ENCODE measurements at places on chromosomes 4 and X.

DNA sequence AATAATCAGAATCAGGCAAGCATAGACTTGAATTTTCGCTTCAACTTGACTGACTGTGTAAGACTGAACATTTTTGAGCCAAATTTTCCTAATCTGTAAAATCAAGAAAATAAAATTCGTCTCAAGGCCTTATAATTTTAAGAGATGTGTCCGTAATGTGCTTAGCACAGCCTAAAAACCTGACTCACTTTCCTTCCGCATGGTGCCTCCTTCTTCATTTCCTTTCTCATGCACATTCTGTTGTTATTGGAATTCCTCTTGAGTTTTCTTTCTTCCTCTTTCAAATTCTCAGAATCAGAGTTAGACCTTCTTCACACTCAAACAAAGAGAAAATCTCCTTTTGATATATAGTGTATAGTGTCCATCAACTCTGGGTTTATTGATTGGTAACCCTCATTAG is 208.9 kb upstream of the SLIT2 start:
- DNase-seq = no peak

DNA sequence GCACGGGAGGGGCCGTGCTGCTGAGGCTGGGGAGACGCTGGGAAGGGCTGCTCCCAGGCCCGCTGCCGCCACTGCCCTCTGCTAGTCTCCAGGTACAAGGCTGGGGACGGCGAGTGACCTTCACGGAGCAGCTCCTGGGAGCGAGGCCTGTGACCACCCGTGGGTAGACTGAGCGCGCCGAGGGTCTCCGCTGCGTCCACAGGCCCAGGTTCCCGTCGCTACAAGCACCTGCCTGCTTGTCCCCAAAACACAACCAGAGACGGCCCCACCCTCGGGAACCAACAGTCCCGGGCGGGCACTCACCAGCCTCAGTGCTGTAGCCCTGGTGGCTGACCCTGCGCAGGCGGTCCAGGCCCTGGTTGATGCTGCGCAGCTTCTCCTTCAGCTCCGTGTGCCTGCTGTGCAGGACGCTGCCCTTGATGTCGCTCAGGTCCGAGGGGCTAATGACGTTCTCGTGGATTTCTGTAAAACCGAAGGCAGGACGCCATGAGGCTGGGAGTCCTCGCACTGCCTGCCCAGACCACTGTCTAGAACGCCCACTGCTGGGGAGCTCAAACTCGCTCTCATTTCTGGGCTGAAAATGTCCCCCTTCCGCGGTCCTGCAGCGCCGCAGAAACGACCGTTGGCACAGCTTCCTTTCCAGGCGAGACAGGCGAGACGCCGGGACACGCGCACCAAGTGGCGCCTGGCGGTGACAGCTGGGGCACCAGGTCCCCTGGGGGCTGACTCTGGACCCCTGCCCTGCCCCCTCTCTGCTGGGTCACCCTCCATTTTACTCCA is 14.3 kb downstream of the LRPAP1 start:
- DNase-seq = no peak

GRCh38 chr4:57877047-57877458 is 766.9 kb upstream of the IGFBP7 start:
- no peak for DNase-seq

DNA sequence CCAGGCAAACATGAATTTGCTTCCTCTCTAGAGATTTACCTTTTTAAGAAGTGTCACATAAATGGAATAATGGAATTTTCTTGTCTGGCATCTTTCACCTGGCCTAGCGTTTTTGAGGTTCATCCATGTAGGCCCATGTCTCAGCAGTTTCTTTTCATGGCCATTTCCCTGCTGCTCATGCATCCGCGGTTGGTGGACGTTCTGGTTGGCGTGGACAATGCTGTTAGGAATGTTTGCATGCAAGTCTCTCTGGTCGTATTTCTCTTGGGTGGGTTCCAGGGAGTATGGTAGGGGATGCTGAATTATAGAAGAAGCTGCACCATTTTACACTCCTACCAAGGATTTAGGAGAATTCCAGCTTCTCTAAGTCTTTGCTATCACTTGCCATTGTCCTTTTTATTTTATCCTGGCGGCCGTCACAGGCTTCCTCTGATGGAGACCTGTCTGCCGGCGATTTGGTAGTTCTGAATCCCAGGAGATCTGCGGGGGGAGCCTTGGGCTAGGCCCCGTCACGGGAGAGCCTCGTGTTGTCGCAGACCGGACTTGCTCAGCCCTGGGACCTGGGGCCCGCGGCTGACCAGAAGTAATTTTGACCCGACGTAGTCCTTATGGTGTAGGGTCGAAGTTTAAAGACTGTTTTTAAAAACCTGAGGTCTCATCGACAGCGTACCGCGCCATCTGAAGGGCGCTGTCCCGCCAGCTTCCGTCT is 56.9 kb upstream of the TADA2B start:
- DNase-seq = no peak

DNA sequence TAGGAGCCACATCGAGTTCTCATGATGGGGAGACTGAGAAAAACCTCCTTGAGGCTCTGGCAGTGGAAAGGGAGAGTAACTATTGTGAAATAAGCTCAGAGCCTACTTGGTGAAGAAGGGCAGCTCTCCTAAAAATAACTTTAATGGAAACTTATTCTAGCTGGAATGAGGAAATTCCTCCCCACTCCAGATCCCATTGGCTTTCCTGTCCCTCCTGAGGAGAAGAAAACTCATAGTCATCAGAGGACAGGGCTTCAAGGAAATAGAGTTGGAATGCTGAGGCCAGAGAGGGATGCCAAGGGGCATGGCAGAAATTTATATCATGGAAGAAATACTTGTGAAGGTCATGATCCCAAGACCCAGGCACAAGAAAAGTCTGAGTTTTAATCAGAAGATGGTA is 70.7 kb upstream of the TAPT1 start:
- no peak for DNase-seq

GRCh38 chr4:149176039-149176438 is 639.6 kb downstream of the IQCM start:
- DNase-seq = no peak

- DNase-seq = no peak
Observed at GRCh38 chr4:52750213-52750612, 1.0 kb downstream of the ERVMER34-1 start.

- DNase-seq = no peak
Observed at GRCh38 chr4:128311659-128312403, 24.2 kb upstream of the PGRMC2 start.

DNA sequence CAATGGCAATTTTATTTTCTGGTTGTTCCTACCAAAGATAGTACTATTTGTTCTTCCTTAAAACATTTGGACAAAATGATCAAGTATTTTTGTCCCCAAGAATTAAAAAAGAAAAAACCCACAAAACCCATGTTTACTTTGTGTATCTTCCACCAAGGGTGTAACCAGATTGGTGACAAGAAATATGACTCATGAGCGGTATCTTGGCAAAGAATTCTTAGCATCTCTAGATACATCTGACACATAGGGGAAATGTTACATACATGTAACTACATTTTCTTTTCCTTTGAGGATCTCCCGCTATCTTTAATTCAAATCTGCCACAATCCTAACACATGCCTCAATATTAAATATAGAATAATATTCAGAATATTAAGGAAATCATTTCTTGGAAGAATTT is 78.7 kb downstream of the WDFY3 start:
- no peak for DNase-seq

DNA sequence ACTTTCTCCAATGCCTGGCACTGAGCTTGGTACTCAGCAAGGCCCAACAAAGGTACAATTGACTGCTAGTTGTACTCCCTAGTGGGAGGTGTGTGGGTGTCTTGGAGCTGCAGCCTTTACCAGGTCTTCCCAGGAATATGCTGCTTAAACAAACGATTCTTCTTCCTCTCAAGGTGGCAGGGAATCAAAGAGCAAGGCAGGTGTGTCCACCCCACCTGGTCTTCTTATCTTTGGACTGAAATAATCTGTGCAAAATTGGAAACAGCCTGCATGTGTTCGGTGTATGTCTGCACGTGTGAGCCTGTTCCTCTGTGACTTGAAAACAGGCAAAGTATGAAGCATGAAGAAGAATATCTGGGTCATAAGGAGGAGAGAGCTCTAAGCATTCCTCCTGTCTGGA is 235.3 kb downstream of the PTTG2 start:
- no peak for DNase-seq

GRCh38 chr4:153233761-153234371 is 29.6 kb downstream of the TRIM2 start:
- no peak for DNase-seq

DNA sequence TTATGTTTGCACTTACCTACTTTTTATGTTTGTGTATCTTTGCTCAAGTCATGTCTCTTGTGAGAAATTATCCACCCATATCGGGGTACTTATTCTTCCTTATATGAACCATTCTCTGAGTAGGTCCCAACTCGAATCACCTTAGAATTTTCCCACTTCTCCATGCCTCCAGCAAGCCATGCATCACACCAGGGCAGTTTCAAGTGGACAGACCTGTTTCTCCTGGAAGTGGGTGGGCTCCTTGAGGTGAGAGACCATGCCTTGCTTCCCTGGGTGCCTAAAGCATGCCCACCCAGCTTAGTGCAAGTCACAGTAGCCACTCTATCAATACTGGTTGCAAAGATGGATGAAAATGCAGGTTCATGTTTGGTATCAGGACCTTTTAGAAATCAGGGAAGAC is 187.2 kb downstream of the KIT start:
- no peak for DNase-seq

- no peak for DNase-seq
Observed at GRCh38 chrX:53288189-53288588, 6.8 kb upstream of the IQSEC2 start.

DNA sequence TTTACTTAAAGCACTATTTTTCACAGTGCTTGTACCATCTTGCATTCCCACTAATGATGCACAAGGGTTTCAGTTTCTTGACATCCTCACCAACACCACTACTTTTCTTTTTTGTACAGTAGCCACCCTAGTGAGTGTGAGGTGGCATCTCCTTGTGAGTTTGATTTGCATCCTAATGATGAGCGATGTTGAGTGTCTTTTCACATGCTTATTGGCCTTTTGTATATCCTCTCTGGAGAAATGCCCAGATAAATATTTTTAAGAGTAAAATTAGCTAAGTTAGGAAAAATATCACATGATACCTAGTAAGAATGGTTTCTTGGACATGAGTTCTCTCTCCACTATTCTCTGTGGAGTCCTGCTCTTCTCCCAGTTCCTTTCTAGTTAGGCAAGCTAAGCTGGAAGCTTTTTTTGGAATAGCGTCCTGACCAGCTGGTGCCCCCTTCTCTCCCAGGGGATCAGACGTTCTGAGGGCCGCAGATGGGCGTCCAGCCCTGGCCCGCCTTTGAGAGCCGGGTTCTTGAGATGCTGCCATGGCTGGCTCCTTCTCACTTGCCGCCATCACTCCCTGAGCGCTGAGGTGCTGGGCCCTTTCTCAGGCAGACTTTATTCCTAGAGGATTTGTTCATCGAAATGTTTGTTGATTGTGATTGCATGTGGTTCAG is 132.1 kb downstream of the ARHGAP10 start:
- no peak for DNase-seq

- DNase-seq = no peak
Observed at GRCh38 chr4:165031436-165032211, at the start of gene TRIM60. TRIM60 (plus strand) TSS chr4:165031999; CDS start chr4:165040073, 8,074 bp downstream.

GRCh38 chr4:124035364-124036041 is 638.9 kb downstream of the SPRY1 start:
- no peak for DNase-seq

DNA sequence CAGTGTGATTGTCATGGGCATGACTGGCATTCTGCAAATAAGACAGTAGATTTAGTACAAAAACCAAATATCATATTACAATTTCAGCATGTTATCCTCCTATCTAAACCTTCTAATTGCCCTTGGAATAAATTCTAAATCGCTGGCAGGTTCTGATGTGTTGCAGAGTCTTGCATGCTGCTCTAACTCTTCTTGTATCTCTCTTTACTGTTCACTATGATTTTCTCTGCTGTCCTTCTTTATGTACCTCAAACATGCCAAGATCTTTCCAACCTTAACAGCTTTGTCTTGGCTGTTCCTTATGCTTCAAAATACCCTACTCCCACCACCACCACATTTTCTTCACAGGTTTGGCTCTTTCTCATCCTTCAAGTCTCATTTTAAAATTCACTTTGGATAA is 43.0 kb upstream of the KCNIP4 start:
- DNase-seq = no peak

- no peak for DNase-seq
Observed at GRCh38 chr4:38204339-38205035, 244.3 kb downstream of the PTTG2 start.

GRCh38 chr4:110503270-110504083 is 27.5 kb downstream of the ENPEP start:
- DNase-seq = no peak

- DNase-seq = no peak
Observed at GRCh38 chr4:42281324-42282020, 115.8 kb upstream of the SHISA3 start.

- DNase-seq = no peak
Observed at GRCh38 chr4:13541720-13542576, 2.4 kb downstream of the NKX3-2 start.

DNA sequence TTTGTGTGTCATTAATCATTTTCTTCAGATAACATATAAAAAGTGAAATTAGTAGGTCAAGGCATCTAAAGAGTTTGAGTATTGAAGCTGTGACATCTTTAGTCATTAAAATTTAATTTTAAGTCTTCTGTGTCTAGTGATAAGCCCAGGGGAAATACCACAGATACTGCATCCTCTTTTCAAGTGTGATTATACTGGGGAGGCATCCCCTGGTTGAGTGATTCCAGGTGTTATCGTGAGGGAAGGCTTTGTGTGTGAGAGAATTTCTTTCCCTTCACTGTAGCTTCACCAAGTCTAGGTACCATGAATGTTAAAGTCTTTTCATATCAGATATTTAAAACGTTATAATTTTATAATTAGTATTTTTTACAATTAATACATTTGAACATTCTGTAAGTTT is 193.4 kb downstream of the FRAS1 start:
- no peak for DNase-seq

- DNase-seq = no peak
Observed at GRCh38 chr4:139576219-139576618, 20.2 kb upstream of the SETD7 start.

GRCh38 chr4:3340700-3341083 is 47.9 kb downstream of the RGS12 start:
- DNase-seq = no peak

- no peak for DNase-seq
Observed at GRCh38 chr4:185797018-185797417, 15.0 kb downstream of the SORBS2 start.

DNA sequence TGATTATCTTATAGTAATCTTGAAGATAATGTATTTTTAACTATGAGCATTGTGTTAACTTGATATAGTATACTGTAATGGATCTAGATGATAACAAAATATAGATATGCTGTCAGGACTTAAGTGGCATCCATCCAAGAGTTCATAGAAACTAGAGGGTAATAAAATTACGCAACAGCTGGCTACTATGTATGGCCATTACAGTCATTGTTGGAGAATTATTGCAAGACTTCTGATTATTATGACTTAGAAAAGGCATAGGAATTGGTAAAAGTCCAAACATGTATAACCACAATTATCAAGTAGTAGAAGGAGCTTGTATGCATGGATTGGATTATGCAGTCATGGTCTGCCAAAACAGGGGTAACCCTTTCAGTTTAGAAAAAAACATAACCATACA is 9.5 kb downstream of the OGT start:
- no peak for DNase-seq

DNA sequence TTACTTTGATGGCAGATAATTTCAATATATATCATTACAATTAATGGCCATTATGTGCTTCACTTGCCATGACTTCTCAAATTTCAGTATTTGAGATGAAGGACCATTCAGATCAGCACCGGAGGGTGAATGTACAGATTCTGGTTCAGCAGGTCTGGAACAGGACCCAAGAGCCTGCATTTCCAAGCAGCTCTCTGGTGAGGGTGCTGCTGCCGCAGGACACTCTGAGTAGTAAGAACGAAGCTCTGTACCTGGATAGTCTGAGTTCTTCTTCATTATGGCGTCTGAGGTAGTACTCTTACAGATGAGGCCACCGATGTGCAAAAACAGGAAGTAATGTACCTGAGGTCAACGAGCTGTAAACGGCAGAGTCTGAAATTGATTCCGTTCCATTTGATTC is 228.2 kb downstream of the FBXW7 start:
- DNase-seq = no peak

All from activated CD4-positive, alpha-beta T cell treated with anti-CD3 and anti-CD28 coated beads for 4 hours (primary cell).